ENCODE measurements at places on chromosomes 16 and 17.
A peak's percentile ranks its signal among the peaks of the same experiment; 100 is the strongest.

GRCh38 chr16:50664270-50664669 is 16.8 kb downstream of the SNX20 start:
- no peak for DNase-seq

DNA sequence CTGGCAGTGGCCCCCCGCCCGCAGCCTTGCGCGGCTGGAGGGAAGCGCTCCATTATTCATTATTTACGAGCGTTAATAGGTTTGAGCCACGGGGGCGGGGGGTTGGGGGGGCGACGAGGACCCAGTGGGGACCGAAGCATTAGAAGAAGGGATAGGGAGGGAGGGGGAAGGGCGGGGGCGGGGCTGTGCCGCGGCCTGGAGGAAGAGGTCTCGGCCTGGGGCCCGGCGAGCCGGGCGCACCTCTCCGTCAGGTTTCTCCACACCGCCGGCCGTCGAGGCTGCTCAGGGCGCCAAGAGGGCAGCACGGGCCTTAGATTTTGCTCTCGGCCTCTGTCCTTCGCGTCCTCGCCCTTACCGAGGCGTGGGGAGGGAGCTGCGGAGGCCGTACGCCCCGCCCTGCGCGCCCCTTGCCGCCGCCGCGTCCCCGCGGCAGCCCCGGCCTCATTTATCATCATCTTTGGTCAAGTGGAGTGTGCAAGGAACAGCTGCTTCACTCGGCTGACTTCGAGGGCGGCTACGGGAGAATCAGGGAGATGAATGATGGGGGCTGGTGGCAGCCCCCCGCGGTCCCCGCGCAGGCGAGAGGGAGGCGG is 54.2 kb downstream of the SREBF1 start:
- peak; percentile 87 for DNase-seq

DNA sequence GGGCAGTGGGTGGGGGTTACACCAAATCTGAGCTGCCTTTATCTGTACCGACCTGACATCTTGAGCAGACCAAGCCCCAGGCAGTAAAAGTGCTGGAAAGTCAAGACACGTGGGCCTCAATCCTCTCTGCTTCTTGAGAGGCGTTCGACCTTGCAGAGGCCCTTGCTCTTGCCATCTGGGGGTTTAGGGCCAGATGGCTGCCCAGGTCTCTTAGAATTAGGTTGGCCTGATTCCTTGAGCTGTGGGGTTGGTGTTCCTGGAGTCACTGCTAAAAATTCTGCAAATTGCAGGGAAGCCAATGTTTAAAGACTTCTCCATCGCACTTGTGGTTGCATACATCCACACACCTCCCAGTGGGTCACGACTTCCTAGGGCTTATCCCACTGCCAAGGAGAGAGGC is 238.2 kb upstream of the ASIC2 start:
- no peak for DNase-seq

GRCh38 chr16:58120234-58120633 is 8.9 kb downstream of the CFAP20 start:
- peak; percentile 20 for DNase-seq

DNA sequence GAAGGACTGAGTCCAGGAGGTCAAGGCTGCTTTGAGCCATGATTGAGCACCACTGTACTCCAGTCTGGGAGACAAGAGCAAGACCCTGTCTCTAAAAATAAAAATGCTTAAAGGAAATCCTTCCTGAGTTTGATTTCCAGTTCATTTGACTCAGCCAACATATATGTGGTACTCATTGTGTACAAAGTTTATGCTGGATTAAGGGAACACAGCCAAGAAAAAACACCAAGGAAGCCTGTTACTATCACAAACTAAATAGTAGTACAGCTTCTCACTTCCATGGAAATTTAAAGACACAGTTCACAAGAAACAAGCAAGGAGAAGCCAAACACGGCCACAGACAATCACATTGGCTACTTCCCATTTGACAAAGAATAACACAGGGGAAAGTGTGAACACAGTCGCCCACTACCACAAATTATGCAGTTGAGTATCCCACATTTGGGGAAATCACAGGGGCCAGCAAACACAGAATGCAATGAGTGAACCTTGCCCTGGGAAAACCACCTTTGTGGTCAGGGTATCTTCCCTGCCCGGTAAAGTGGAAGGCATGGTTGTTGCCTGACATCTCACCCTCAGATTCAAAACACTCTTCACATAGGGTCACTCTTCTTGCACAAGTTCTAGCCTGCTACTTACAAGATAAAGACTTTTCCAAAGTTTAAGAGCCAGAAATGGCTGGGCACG is 14.5 kb downstream of the TEX14 start:
- no peak for DNase-seq

GRCh38 chr16:16805809-16806208 is 426.9 kb downstream of the NPIPA7 start:
- no peak for DNase-seq

- no peak for DNase-seq
These were observed 160.1 kb upstream of the CDH5 start for GRCh38 chr16:66206363-66206762.

DNA sequence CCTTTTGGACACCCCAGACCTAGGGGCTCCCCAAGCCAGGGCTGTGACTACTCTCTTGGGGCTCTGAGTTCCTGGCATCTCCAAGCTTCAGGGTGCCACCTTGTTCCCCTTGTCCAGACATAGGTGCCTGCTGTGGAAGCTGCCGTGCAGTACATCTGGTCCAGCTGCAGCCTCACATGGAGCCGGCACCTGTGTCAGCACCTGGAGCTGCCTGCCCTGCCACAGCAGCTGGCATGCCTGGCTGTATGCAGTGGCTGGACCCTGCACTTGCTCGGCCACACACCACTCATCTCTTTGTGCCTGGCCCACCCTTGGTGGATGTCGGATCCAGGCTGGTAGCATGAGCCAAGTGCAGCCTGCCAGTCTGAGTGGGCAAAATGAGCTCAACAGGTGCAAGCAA is 775.8 kb downstream of the CDH11 start:
- DNase-seq: no peak
